NCI-H1092 treated with DMSO at 0.1 percent for 48 hours (cell line): ENCODE measurements at places on chromosomes 11 and 22.

DNA sequence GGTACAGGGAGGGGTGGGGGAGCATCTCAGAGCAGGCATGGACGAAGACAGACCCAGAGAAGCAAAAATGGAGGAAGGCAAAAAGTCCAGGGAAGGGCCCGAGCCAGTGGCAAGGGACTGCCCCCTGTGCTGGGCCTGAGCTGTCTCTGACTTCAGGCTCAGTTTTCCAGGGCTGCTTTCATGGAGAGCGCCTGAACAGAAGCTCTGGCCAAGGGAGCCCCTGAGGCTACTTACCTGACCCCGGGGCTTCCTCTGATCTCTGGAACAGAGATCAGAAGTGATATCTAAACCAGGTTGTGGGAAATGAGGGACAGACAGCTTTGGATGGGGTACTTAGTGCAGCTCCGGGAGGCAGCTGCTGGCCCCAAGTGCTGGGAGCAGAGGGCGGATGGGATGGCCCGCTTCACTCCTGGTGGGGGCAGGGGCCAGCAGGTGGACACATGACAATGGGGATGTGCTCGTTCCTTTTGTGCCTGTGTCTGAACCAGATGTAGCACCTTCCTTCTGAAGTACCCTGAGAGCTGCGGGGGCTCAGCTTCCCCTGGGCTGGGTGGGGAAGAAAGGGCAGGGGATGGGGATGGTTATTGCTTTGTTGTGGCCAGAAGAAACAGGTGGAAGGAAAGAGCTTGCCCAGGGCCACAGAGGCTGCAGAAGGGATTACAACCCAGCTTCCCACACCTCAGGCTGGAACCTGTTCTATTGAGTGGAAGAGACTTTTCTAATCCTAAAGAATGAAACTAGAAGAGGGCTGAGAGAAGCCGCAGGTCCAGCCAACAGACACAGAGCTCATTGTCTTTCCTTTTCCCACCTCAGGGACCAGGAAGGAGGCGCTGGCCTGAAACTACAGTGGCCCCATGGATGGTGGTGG is 5.7 kb downstream of the LRRC10B start:
- DNase-seq, result no peak

GRCh38 chr22:38734421-38735100 is 21.2 kb downstream of the SUN2 start:
- no peak for DNase-seq

GRCh38 chr22:44988671-44989070 is 21.1 kb downstream of the PHF21B start:
- no peak for DNase-seq

- DNase-seq, result peak; percentile 41
These were observed 55.8 kb downstream of the CABIN1 start for GRCh38 chr22:24066865-24067264.

GRCh38 chr11:6298605-6299004 is 21.7 kb downstream of the CAVIN3 start:
- DNase-seq, result peak; percentile 7

- no peak for DNase-seq
These were observed 105.2 kb downstream of the NAV2 start for GRCh38 chr11:19817870-19818269.
